Lung (tissue), 17 donors: ENCODE measurements at places on chromosomes 13 and 19. TPM values are rescaled to one million over a fixed set of nuclear protein-coding genes. Genes with fewer than 3 reads are reported as not detected.

Gene CYP2F1
- total RNA-seq = 0.85 TPM

Gene BABAM1
- total RNA-seq = 75.1 TPM

Gene ZNF880
- total RNA-seq = 12.5 TPM

Gene PSENEN
- total RNA-seq = 36.8 TPM

- H3K4me1 ChIP-seq = no peaks in the 10 kb centered on the region
- peak; percentile 97 for DNase-seq
- peak within 1 kb of the TSS; percentile 92 for H3K4me3 ChIP-seq
- H3K27me3 ChIP-seq = no peaks in the 10 kb centered on the region
- peak within 1 kb of the TSS; percentile 77 for H3K27ac ChIP-seq
Observed at GRCh38 chr19:8412783-8413628, at the start of gene MARCHF2. TSS of gene MARCHF2 (plus strand) at chr19:8413305. CDS start at chr19:8421841, 8,536 bp downstream.

GRCh38 chr13:50485979-50486935 lies 357.2 kb downstream of the DLEU7 start:
- no peak overlapping the region for H3K4me3 ChIP-seq
- H3K4me1 ChIP-seq = peaks cover 5% of the 10 kb centered on the region
- no peaks in the 10 kb centered on the region for H3K27me3 ChIP-seq
- no peak for DNase-seq

DNA sequence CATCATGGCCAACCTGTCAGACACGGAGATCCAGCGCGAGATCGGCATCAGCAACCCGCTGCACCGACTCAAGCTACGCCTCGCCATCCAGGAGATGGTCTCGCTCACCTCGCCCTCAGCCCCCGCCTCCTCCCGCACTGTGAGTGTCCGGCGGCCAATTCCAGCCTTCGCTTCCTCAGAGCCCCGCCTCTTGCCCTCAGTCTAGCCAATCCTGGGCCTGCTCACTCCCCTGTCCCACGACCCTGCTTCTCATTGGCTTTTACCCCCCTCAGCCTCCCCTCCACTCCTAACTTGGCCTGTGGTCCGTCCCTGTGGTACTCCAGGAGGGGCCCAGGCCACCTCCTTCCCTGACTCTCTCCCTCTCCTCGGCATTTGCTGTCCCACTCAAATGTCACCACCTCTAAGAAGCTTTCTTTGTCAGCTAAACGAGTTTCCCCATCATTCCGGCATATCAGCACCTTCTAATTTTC lies 12.3 kb downstream of the HRC start:
- peaks cover 4% of the 10 kb centered on the region for H3K4me1 ChIP-seq
- H3K27me3 ChIP-seq = no peaks in the 10 kb centered on the region
- peak overlapping the region; percentile 26 for H3K27ac ChIP-seq
- no peaks in the 10 kb centered on the region for H3K36me3 ChIP-seq
- peak overlapping the region; percentile 11 for H3K4me3 ChIP-seq

GRCh38 chr19:33507021-33507956 lies 14.3 kb downstream of the PEPD start:
- H3K27ac ChIP-seq = no peak overlapping the region
- no peaks in the 10 kb centered on the region for H3K27me3 ChIP-seq
- no peak for DNase-seq
- H3K36me3 ChIP-seq = no peaks in the 10 kb centered on the region
- no peak overlapping the region for H3K4me3 ChIP-seq

DNA sequence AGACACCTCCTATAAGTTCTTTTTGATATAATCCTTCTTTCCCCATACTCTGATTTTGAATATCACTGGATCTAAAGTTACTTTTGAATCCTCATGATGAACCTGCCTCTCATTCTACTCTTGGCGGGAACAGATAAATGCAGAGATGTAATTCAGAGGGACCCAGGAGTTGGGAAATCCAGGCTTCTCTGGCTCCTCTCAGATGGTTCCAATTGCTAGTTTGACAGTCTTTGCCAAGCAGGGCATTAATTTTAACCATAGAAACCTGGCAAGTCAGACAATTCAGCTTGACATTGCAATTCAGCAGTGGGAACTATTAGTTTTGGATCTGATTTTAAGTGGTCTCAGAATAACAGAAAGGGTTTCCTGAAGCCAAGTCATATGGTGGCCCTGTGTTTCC lies 67.3 kb upstream of the KLF12 start:
- no peaks in the 10 kb centered on the region for H3K27me3 ChIP-seq
- H3K4me3 ChIP-seq = no peak overlapping the region
- no peak overlapping the region for H3K27ac ChIP-seq

- H3K4me1 ChIP-seq = no peaks in the 10 kb centered on the region
- no peak overlapping the region for H3K27ac ChIP-seq
- no peak for DNase-seq
- no peak overlapping the region for H3K4me3 ChIP-seq
Observed at GRCh38 chr13:110161112-110161882, 145.7 kb downstream of the COL4A1 start.

GRCh38 chr19:37551129-37551993 lies 43.2 kb downstream of the ZNF571 start:
- DNase-seq = peak; percentile 86
- no peaks in the 10 kb centered on the region for H3K27me3 ChIP-seq
- H3K27ac ChIP-seq = no peak overlapping the region
- no peaks in the 10 kb centered on the region for H3K4me1 ChIP-seq

GRCh38 chr13:60540276-60540675 lies 143.3 kb downstream of the TDRD3 start:
- H3K4me1 ChIP-seq = no peaks in the 10 kb centered on the region
- H3K4me3 ChIP-seq = no peak overlapping the region
- no peak for DNase-seq

DNA sequence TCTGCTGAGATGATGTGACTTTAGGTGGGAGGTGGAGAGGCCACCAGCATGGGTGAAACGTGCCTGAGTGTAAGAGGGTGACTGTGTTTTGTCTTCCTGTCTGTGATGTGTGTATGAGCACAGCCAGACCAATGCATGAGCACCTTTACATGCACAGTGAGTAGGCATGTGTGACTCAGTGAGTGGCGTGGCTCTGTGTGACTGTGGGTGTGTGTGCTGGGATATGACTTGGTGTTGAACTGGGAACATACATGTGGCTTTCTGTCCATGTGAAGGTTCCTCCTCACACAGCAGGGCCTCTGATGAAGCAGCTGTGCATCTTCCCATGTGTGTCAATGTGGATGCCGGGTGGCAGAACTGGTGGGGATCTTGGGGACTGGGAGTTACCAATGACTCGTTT lies 19.9 kb upstream of the LGALS13 start:
- DNase-seq = no peak
- H3K27ac ChIP-seq = no peak overlapping the region
- no peak overlapping the region for H3K4me3 ChIP-seq
- H3K27me3 ChIP-seq = no peaks in the 10 kb centered on the region
- H3K4me1 ChIP-seq = no peaks in the 10 kb centered on the region

DNA sequence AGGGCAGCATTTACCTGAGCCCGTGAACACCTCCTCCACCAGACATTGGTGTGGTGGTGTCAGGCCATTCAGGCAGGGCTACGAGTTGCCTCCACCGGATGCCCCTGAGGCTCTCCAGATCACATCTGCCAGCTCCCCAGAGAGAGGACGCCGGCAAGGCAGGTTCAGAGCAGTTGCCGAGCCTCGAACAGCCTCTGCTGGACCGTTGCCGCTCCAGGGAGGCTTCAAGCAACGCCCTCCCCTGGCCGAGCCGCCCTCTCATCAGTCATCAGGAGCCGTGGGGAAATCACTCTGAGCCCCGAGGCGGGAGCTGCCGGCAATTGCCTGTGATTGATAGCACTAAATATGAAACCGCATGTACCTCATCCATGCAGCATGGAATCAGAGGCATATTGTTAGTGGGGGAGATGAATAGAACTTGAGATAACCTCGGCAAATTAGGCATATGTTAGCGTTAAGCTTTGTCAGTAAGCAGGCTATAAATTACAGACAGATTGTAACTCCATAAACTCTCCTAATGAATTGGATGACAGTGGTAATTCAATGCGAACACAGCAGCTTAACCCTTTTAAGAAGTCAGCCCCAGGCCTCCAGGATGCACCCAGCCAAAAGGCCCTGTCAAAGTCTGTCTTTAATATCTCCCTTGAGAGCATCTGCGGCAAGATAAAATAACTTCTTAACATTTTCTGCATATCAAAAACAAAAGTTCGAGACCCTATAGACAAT lies 29.8 kb upstream of the SPACA7 start:
- no peak overlapping the region for H3K27ac ChIP-seq
- H3K27me3 ChIP-seq = peaks cover 60% of the 10 kb centered on the region
- H3K4me1 ChIP-seq = peaks cover 4% of the 10 kb centered on the region
- peak; percentile 21 for DNase-seq
- H3K4me3 ChIP-seq = no peak overlapping the region
- no peaks in the 10 kb centered on the region for H3K36me3 ChIP-seq

DNA sequence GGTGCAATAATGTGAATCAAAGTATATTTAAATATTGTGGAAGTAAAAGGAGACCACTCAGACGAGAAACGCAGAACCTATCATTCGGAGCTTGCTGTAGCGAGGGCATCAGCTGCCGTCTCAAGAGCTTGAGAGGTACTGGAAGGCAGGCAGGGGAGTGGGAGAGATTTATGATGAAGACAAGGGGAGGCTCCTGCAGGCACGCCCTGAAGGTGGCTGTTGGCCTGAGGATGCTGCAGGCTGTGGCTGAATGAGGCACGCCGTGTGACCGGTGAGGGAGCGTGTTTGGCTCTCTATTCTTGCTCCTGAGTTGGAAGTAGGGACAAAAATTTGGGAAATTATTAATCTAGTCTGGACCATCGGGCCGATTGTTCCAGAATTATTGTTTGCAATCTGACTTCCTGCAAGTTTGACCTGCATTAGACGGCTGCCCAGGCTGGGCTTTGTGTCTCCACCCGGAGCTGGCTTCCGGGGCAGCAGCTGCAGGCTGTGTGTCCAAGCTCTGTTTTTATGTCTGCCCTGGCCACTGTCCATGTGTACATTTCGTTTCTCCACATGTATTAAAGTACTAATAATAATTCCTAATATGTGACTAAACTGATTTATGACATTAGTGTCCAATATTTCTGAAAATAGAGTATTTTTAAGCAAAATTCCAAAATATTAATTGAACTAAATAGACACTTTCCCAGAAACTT lies 91.1 kb upstream of the ANKRD10 start:
- H3K27ac ChIP-seq = peak overlapping the region; percentile 85
- peak; percentile 77 for DNase-seq
- H3K36me3 ChIP-seq = no peaks in the 10 kb centered on the region
- no peak overlapping the region for H3K4me3 ChIP-seq
- H3K4me1 ChIP-seq = peaks cover 16% of the 10 kb centered on the region
